Glomerular endothelial cell (primary cell): ENCODE measurements at places on chromosomes 11 and 22.

- no peak for DNase-seq
These were observed 28.9 kb upstream of the ZBED5 start for GRCh38 chr11:10886652-10887250.

GRCh38 chr11:64859542-64860414 lies 15.3 kb upstream of the CDC42BPG start:
- DNase-seq = no peak

DNA sequence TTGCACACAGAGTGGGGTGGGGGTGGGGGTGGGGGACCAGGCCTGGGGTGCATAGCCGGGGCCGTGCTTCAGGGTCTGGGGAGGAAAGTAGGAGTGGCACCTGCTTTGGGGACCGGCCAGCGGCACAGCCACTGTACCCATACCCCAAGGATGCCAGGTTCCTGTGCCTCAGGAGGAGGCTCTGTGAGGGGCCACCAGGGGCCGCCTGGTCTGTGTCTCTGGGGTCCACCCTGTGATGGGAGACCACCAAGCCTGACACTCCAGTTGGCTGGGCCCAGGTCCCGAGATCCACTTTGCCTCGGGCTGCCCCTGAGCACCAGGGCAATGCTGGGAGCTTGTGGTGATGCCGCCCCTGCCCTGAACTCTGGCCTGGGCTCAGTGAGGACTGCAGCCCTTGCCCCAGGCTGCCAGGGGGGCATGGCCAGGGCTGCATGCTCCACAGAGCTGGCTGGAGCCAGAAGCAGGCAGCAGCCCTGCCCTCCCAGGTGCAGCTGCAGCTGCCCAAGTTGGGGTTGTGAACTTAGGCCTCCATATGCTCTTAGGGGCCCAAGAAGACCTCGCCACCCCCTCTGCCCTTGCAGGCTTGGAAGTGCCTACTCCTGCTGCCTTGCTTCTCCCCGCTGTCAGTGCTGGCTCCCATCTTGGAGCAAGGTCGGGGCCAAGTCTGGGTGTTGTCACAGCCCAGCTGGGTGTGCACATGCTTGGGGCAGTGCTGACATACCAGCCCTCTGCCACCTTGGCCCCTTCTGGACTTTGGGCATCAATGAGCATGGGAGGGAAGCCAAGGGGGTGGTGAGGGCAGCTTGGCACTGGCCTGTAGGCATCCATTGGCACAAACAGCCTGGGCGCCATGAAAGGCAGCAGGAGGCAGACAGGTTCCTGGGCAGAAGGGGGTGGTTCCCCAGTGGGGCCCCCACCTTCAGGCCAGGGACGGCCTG lies 123.3 kb upstream of the THY1 start:
- no peak for DNase-seq

DNA sequence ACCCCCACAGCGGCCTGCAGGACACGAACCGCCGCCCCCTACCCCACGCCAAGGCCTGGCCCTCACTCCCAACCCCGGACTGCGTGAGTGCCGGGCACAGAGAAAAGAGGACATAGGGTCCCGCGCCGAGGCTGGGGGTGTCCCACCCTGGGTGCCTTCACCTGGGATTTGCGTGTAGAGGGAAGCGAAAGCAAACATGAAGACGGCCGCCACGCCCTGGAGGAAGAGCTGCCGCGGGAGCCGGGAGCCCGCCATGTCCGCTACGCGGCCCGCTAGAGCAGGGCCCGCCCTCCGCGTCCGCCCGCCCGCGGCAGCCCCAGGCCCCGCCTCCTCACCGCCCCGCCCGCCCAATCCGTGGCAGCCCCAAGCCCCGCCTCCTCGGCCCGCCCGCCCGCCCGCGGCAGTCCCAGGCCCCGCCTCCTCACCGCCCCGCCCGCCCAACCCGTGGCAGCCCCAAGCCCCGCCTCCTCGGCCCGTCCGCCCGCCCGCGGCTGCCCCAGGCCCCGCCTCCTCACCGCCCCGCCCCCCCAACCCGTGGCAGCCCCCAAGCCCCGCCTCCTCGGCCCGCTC lies at the start of gene LMF2:
TSS of gene LMF2 (minus strand) at position 282 of the 570 bp plus-strand sequence. CDS start at position 255, 27 bp downstream.
- no peak for DNase-seq

DNA sequence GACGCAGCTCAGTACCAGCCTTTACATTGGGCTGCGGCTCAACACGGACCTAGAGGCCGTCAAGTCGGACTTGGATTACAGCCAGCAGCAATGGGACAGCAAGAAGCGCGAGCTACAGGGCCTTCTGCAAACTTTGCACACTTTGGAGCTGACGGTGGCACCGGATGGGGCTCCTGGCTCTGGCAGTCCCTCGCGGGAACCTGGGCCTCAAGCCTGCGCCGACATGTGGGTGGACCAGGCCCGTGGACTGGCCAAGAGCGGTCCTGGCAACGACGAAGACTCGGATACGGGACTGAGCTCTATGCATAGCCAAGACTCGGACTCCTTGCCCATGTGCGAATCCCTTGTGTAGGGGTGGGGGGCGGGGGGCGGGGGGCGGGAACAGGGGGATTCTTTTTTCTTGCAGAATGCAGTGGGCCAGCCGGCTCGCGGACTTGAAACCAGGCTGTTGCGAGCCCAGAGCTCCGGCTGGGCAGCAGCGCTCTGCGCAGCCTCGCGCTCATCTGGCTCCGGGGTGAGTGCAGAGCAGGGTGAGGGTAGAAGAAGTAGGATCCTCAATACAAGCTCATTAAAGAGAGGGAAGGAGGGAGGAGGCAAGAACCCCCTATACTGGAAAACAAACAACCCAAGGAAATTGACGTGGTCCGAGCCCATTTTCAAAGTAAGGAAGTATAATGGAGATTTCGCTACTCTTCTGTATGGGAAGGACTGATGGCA lies 1.8 kb downstream of the RASSF10 start:
- no peak for DNase-seq

DNA sequence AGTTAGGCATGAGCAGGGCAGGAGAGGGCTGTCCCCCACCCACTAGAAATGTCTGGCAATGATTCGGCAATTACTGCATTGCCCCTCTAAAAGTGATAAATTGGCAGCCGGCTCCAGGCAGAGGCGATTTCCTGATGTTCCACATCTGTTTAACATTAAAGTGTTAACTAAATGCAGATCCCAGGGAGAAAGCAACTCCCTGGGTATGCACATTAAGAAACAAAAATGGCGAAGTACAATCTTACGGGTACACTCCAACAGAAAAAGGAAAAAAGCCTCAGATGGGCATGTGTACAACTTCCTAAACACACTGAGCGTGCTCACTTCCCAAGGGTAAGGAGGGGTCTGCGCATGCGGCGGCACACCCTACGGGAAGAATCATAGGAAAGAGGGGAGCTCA lies 314.4 kb downstream of the CASP12 start:
- DNase-seq = no peak

DNA sequence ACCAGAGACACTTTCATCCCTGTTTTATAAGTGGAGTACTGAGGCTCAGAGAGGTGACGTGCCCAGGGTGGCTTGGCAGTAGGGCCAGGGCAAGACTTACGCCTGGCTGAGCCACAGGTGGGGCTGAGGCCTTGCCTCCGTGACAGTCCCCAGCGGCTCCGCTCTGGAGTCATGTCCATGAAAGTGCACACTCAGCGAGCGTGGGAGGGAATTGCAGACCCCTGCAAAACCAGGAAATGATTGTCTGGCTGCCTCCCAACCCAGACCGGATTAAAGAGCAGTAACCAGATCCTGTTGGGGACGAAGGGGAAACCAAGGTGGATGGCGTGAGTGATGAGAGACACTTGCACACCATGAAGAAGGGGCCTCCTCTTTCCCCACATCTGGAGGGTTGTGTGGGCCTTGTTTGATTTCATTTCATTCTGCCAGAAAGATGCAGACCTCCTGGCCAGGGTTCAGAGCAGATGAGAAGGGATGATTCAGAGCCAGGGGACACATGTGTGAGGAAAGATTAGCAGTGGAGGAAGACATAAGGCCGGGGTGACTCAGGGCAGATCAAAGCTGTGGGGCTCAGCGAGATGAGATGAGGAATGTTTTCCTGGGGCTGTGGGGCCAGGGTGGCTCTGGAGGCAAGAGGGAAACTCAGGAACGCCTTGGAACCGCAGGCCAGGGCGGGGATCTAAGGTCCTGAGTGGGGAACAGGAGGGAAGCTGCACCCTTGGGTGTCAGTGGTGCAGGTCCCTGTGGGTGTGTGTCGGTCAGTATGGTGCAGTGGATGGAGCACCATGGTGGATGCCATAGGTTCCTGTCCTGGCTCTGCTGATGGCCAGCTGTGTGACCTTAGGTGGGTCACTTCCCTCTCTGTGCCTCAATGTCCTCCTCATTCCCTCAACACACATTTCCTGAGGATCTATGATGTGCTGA lies 29.9 kb upstream of the LRRC32 start:
- peak; percentile 72 for DNase-seq

DNA sequence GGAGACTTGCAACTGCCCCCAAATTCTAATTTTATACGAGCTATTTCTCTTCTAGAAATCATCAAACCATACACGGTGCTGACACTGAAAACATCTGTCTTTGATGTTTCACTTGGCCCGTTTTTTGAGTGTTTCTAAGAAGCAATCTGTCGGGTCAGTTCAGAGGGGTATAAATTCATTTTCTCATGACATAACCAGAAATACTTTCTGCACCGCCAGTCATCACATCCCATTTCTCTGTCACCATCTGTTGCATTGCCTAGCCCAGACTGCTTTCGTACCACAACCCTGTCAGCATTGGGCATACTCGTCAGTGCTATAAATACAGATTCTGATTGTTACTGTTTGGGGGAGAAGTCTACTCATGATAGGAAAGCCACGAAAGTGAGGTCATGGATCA lies 63.1 kb upstream of the CCDC90B start:
- no peak for DNase-seq

GRCh38 chr11:18248561-18248960 lies at the start of gene SAA2:
Gene SAA2, minus strand, starts transcription at chr11:18248668. Its CDS starts 657 bp downstream, at chr11:18248011.
- DNase-seq = no peak

DNA sequence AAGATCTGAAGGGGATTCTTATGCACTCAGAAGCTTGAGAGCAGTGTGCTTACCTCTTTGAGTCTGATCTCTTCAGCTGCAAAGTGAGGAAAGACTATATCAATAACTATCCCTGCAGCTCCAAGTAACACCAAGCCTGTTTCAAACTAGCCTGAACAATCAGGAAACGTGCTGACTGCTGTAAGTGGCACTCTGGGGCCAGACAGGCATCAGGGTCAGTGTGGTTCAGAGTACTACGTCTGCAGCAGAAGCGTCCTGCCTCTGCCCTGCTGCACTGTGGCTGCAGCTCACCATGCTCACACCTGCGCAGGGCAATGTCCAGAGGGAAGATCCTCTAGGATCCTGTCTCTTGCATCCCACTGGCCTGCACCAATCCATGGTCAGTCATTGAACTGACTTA lies 25.5 kb upstream of the LINC01488 start:
- no peak for DNase-seq

DNA sequence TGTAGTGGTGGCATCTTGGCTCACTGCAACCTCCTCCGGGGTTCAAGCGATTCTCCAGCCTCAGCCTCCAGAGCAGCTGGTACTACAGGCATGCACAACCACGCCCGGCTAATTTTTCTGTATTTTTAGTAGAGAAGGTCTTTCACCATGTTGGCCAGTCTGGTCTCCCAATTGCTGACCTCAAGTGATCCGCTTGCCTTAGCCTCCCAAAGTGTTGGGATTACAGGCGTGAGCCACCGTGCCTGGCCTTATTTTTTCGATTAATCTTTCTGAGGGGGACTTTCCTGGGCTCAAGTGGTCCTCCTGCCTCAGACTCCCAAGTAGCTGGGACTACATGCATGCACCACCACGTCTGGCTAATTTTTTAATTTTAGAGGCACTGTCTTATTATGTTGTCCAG lies 5.6 kb downstream of the SNU13 start:
- no peak for DNase-seq

- DNase-seq = no peak
These were observed 34.7 kb upstream of the SEPTIN5 start for GRCh38 chr22:19679522-19680101.

DNA sequence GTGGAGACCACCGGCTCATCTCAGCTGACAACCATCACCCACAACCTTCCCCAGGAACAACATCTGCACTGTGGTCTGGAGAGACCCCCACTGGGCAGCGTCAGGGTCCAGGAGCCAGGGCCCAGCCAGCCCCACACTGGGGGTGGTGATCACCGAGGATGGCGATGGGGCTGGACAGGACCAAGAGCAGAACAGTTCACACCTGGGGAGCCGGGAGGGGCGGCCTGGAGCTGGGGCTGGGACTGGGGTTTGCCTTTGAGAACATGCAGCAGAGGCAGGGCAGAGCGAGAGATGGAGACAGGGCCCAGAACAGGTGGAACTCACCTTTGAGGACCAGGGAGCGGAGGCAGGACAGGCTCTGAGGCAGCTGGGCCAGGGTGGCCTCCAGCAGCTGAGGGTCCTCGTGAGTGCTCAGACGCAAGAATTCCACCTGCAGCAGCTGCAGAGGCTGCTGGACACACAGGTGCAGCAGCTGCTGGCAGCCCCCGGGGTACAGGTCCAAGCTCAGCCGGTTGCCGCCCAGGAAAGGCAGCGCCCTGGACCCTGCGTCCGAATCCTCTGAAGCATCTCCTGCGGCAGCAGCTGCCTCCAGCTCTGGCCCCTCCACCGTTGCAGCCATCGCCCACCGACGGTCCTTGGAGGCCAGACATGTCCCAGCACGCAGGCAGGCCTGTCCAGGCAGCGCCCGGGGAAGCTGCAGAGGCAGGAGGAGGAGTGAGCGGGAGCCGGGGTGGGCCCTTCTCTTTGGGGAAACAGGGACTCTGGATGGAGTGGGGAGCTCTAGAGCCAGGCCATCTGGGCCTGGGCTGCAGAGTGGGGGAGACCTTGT lies 1.0 kb downstream of the PIDD1 start:
- no peak for DNase-seq

DNA sequence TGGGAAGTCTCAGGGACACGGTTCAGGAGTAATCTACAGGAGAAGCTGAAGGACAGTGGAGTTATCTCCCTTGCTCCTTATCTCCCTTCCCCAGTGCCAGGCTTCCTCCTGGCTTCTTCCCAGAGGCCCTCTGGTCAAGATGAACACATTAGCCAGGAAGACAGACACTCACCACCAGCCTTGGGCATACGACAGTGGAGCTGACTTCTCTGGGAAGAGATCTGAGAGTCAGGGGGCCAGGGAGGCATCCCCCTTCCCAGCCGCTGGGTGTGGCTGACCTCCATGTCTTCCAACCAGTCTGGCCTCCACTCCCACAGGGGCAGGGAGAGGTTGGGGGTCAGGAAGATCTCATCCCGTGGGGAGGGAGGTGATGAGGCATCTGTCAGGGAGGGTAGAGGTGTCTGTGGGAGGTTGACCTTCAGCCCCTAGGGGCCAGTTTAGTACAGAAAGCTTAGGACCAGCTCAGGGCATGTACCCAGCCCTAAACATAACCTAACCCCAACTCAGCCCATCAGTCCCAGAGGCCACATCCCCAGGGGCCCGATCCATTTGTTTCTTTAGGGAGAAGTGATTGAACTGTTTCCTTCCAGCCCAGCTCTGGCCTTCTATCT lies 12.7 kb downstream of the ROBO4 start:
- no peak for DNase-seq

GRCh38 chr11:14240221-14240620 lies 118.8 kb downstream of the RRAS2 start:
- no peak for DNase-seq

- DNase-seq = peak; percentile 68
These were observed 497.2 kb downstream of the NTM start for GRCh38 chr11:131867457-131868257.

GRCh38 chr11:121071846-121072450 lies 29.1 kb upstream of the TECTA start:
- no peak for DNase-seq

- no peak for DNase-seq
These were observed 1391.3 kb downstream of the TBC1D22A start for GRCh38 chr22:48153726-48154125.
